Hepatocyte (in vitro differentiated cells): ENCODE measurements at places on chromosomes 5 and 9. TPM values are rescaled to one million over a fixed set of nuclear protein-coding genes. Genes with fewer than 3 reads are reported as not detected.

DNA sequence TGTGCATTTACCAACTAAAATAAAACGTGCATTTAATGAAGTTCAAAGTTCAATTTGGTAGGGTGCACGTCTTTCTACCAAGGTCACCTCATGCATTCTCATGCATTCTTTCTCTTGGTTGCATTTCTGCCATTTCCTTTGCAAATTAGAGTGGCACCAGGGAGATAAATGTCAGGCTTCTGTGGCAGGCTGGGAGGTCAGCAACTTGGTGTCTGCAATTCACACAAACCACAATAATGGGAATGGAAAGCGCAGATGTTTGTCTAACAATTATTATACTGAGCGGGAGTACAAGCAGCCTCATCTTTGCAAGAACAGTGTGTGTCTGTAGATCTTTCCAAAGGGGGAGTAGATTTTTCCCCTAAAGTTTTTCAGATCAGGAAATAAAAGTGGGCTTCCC, 411.7 kb downstream of the DMRT2 start:
- DNase-seq, result no peak

- DNase-seq, result peak; percentile 21
Observed at GRCh38 chr5:125043781-125044391, 297.4 kb upstream of the ZNF608 start.

DNA sequence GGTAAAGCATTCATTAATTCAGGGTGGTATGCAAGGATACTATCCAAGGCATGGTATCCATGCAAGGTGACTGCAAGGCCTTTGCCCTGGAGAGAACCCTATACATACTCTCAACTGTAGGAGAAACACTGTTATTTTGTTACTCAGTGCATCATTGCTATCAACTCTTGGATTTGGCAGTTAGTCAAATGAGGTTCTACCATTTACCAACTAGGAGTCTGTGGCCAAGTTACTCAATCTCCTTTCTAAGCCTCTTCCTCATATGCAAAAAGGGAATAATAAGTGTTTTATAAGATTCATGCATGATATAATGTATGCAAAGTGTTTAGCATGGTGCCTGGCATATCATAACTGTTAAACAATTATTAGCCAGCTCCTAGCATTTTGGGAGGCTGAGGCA, 4.0 kb downstream of the PCDHGC3 start:
- no peak for DNase-seq

GRCh38 chr9:73402081-73403028, 250.7 kb downstream of the ANXA1 start:
- no peak for DNase-seq

HTR1A gene
- 0.20 and 0.57 TPM in 2 replicates for total RNA-seq

DNA sequence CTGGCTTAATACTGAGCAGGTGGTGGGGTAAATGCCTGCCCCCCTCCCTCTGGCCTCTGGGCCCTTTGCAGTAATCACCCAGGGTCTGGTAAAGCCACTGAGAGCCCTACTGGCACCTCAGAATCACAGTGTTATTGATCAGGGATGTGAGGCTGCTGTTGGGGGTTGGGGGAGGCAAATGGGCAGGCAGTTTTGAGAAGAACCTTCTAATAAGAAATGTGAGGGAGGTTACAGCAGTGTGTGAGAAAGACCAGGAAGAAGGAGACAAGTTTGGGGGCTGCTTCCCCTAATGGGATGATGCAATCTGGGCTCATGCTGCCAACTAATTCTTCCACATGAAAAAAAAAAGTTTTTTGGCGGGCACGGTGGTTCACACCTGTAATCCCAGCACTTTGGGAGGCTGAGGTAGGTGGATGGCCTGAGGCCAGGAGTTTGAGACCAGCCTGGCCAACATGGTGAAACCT, 3.1 kb upstream of the B4GALT7 start:
- no peak for DNase-seq

DNA sequence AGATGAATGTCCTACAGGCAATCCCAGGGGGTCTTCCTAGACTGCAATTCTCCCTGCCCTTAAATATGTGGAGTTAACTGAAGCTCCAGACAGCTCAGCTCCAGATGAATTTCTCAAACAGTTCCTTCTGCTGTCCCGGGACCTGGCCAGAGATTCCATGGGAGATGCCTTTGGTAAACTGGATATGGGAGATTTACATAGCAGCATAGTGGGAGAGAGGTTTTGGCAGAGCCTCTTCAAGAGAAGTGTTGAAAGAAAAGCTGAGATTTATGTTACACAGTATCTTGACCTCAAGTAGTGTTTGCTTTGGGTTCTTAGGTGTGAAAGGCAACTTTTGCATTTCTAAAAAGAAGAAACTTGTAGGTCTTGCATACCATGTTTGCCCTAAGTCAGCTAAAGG, 364.9 kb downstream of the ARRDC3 start:
- DNase-seq, result no peak

- DNase-seq, result no peak
Observed at GRCh38 chr9:96026655-96027213, 151.2 kb downstream of the ERCC6L2 start.

DNA sequence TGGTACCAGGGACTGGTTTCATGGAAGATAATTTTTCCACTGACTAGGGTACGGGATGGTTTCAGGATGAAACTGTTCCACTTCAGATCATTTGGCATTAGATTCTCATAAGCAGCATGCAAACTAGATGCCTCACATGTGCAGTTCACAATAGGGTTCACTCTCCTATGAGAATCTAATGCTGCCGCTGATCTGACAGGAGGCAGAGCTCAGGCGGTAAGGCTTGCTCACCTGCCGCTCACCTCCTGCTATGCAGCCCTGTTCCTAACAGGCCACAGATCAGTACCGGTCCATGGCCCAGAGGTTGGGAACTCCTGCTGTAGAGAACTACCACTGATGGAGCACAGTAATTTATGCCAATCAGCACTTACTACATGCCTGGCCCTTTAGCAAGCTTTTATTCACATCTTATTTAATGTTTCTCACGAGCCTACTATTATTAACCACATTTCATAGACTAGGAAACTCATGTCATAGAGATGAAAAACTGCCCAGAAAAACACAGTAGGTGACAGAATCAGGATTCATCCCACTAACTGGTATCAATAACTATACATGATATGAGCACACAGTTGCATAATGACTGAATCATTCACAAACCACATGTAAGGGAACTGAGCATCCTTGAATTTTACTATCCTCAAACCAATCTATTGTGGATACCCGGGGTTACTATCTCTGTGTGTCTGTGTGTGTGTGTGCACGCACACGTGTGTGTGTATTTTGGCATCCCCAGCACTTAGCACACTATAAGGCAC, 46.5 kb downstream of the SVEP1 start:
- DNase-seq, result no peak

ZCCHC7 gene
- 14.6 and 18.1 TPM in 2 replicates for total RNA-seq

SCGB3A1 gene
- total RNA-seq, result not detected in 2 replicates

- DNase-seq, result no peak
Observed at GRCh38 chr5:79851391-79851863, 139.6 kb downstream of the MTX3 start.

BNC2 gene
- total RNA-seq, result 16.5 and 20.7 TPM in 2 replicates

RPL37 gene
- total RNA-seq, result 48.2 and 68.7 TPM in 2 replicates

- DNase-seq, result no peak
Observed at GRCh38 chr9:29793970-29794369, 2220.7 kb upstream of the C9orf72 start.

DNA sequence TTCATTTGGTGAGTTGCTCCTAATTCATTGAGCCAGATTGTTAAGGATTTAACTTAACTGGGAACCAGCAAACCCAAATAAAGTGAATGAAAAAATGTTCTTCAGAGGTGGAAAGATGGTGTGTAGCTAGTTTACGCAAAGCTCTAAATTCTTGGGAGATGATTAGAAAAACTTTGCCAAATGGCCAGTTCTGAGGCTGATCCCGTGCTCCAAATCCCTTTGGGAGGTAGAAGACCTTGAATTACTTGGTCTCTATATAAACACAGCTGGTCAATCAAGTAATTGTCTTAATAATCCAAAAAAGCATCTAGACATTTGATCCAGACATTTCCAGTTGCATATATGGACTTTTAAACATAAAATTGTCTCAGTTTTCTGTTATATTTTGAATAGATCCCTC, 11.4 kb downstream of the ACTL7B start:
- no peak for DNase-seq

RAPGEF6 gene
- total RNA-seq, result 13.3 and 13.7 TPM in 2 replicates

DNA sequence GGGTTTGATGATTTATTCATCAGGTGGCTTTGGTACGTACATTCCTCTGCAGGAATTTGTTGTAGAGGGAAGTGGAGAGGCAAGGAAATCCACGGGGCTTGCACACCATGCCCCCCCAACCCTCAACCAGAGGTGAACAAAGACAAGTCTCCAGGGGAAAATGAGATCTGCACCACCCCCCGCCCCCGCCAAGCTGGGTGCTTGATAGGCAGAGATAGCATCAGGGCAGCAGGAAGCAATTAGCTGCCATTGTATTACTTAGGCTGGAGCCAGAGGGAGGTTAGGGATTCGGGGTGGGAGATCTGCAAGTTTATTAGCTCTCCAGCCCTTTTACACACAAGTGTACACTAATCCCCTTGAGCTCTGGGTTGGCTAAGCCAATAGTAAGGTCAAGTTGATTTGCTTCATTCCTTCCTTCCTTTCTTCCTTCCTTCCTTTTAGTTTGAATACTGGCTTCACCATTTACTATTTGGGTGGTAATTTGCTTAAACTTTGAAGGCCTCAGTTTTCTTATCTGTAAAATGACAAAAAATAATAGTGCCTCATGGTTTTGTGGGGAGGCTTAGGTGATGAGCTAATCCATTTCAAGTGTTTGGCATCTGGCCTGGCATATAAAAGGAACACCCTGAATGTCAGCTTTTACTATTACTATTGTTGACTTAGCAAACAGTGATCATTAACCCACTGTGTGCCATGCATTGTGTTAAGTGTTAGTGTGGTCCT, 34.1 kb downstream of the SPRY4 start:
- no peak for DNase-seq

GRCh38 chr5:158975363-158975762, 124.4 kb downstream of the EBF1 start:
- no peak for DNase-seq

- DNase-seq, result no peak
Observed at GRCh38 chr5:132102944-132103331, 29.3 kb downstream of the CSF2 start.

DNA sequence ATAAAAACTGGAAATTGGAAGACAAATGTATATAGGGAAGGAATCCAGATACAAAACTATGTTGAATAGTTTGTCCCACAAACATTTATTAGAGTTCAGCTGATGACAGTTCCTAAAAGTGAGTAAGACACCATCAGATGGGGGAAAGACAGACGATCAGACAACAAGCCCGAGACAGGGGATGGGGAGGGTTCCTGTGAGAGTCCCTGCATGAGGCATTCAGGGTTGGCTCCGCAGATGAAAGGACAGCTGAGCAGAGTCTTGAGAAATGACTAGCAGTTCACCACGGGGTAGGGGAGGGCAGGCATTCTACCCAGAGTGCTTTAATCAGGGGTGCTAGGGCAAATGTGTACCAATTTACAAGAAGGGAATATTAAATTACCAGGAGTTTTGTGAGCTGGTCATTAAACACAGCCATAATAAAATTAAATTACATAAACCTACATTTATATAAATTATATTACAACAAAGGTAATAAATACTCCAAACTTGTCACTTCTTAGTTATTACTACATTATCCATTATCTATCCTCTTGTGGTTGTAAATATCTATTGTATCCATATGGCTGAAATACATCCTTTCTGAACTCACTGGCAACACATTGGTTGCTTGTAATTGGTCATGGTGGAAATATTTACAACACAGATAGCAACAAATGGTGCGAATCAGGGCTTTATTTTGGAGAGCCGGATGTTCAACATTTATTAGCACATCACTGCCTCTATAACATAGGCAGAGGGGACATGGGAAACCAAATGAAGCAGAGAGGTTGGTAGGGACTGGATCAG, 27.8 kb downstream of the TNFSF15 start:
- no peak for DNase-seq
